ENCODE measurements at places on chromosomes 7 and 10.

GRCh38 chr7:49433794-49434193 lies 339.6 kb upstream of the VWC2 start:
- DNase-seq = no peak

GRCh38 chr7:236967-237366 lies 44.6 kb downstream of the FAM20C start:
- DNase-seq = no peak

DNA sequence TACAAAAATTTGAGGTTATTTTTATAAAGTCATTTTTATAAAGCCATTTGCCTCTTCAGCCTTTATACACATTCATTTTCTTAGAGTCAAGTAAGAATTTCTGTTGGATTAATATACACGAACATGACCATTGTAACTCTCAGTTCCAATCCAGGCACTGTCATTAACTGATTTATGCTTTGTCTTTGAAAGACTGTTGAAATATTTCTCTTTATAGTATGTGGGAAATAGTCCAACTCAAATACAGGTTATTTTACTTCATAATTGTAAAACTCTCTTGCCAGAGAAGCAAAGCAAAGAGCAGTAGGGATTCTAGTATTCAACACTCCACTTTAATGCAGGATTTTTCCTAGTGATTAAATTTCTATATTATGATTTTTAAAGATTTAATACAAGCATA lies 36.5 kb upstream of the PAPSS2 start:
- DNase-seq = no peak

DNA sequence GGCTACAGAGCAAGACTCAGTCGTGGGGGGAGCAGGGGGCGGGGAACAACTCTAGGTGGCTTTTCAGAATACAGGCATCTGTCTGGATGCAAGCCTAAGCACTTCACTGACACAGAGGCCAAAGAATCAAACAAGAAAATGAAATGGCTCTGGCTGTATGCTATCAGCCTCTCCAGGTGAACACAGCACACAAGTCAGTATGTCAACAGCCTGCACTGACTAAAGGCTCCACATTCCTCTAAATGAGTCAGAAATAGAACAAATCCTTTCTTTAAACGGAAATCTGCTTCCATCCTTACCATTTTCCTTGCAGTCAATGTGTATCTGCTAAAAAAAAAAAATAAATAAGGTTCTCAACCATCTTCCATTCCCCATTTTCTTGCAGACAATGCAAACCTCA lies 88.3 kb downstream of the ARMH3 start:
- no peak for DNase-seq

- DNase-seq = no peak
Measured at GRCh38 chr7:144937199-144937598, 101.3 kb upstream of the TPK1 start.

GRCh38 chr7:16587790-16588189 lies 57.8 kb downstream of the ANKMY2 start:
- no peak for DNase-seq

GRCh38 chr7:66539902-66540375 lies 88.7 kb upstream of the KCTD7 start:
- no peak for DNase-seq

- DNase-seq = no peak
Measured at GRCh38 chr10:99731306-99732032, 458 bp downstream of the COX15 start.

GRCh38 chr10:52616395-52616764 lies 156.2 kb downstream of the MBL2 start:
- DNase-seq = no peak

- DNase-seq = peak; percentile 61
Measured at GRCh38 chr10:67666416-67667034, 29.5 kb downstream of the CTNNA3 start.

DNA sequence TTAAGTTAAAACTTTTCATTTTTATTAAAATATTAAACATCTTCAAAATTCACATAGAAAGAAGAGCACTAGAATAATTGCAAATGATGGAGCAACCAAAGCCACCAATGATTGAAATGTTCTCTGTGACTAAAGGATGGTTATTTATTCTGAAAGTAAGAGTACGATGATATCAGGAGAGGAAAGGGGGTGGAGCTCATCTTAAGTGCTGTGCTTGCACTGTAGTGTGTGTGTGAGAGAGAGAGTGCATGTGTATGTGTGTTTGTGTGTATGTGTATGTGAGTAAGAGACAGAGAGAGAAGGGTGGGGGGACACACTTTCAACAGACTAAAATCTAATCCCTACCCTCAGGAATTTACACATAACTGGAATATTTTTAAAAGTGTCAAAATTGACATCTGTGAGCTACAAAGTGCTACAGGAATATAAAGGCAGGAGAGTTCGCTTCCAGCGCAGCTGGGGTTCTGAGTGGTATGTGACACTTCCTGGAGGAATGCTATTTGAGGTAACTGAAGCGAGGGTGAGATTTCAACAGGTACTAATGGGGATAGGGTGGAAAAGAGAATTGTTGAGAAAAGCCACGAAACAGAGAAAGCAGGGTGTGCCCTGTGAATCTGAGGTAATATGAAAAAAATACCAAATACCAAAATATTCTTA lies 57.2 kb upstream of the SMNDC1 start:
- no peak for DNase-seq

GRCh38 chr7:80369321-80369720 lies 142.5 kb downstream of the GNAT3 start:
- DNase-seq = peak; percentile 85

DNA sequence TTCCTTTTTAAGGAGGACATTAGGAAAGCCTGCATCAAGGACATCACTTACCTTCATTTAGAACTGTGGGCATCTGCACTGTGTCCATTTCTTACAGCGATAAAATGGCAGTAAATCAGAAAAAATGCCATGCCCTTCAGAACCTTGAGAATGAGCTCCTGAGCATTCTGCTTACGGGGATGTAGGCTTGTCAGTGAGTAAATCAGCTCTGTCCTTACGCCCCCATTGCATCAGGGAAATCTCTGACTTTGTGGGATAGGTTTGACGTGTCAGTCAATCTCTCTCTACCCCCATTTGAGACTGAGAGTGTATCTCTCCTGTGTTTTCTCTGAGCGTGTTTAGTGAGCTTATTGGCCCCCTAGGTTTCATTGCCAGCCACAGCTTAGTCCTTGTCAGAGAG lies 837.1 kb downstream of the LRMDA start:
- DNase-seq = no peak

DNA sequence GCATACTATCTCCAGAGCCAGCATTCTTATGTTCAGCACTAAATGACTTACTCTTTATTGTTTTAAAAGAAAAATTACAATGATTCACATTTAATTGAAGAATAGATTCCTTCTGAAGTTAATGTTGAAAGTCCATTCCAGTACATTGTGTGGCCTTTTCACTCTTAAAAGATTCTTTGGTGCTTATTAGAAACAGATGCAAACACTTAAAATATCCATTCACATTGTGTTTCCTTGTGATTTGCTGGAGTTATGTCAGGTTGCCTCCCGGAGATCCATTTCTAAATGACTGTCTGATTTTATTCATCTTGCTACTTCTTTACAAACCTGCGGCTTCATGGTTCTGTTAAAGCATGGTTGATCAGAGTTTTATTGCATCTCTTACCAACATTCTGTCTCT lies 152.8 kb downstream of the FOXP2 start:
- DNase-seq = no peak

- no peak for DNase-seq
Measured at GRCh38 chr7:135189961-135190360, 19.5 kb upstream of the CYREN start.

DNA sequence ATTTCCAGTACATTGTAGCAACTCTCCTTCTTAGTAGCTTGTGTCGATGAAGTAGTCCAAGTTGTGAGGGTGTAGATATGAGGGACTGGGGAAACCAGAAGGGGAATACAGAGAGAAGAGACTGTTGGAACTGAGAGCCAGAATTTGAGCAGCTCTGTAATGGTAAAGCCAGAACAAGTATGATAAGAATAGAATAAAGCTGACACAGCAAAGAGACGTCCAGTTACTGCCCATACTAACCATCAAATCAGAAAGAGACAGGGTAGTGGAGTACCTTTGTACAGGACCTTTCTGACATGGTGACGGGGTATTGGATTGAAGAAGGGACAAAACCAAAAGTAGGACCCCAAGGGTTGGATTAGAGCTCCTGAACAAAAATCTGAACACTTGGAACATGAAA lies 206.0 kb downstream of the SEMA3E start:
- no peak for DNase-seq

GRCh38 chr7:157265051-157265450 lies 71.8 kb upstream of the DNAJB6 start:
- no peak for DNase-seq

- DNase-seq = no peak
Measured at GRCh38 chr7:92635538-92635937, 45.3 kb upstream of the FAM133B start.

- DNase-seq = no peak
Measured at GRCh38 chr7:155324012-155324917, 26.6 kb downstream of the INSIG1 start.

- DNase-seq = peak; percentile 93
Measured at GRCh38 chr7:123633553-123633952, 22.1 kb upstream of the LMOD2 start.

- no peak for DNase-seq
Measured at GRCh38 chr7:90396420-90396819, 6.8 kb upstream of the CLDN12 start.

DNA sequence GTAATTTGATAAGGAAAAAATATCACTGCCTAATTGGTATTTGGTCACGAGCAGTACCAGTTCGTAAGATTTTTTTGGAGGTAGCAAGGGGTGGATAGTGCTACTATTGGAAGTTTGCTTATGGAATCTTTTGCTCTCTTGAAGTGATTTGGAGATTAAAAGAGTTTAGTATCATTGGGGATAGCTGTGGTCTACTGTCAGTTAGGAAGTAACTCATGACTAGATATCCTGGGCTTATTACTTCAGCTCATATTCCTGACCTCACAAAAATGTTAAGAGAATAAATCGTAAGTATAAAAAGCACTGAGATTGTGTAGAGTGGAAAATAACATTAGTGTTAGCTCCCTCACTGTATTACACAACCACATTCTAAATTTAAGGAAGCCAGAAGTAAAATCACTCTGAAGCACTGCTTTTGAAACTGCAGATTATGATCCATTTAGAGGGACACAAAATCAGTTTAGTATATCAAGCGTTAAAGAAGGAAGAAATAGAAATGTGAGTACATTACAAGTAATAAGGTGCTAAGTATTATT lies 22.6 kb downstream of the SGPL1 start:
- no peak for DNase-seq

- no peak for DNase-seq
Measured at GRCh38 chr10:125691160-125691981, 8.4 kb upstream of the TEX36 start.

DNA sequence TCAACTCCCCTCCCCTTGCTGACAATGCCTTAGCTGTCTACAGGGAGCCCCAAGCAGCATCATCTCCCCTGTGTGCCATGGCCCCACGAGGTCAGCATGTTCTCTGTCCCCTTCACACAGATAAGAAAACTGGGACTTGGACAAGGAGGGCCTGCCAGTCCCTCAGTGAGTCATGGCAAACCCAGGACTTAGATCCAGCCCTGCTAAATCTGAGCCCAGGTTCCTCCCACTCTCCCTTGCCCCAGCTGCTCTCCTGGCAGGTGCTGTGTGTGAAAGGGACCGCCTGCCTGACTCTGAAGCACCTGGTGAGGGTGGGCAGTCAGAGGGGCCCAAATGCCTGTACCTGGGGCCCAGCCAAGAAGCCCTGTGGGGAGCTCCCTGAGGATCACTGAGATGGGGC lies 7.4 kb downstream of the CRHR2 start:
- no peak for DNase-seq

GRCh38 chr10:68153473-68154210 lies 44.4 kb downstream of the MYPN start:
- peak; percentile 94 for DNase-seq

DNA sequence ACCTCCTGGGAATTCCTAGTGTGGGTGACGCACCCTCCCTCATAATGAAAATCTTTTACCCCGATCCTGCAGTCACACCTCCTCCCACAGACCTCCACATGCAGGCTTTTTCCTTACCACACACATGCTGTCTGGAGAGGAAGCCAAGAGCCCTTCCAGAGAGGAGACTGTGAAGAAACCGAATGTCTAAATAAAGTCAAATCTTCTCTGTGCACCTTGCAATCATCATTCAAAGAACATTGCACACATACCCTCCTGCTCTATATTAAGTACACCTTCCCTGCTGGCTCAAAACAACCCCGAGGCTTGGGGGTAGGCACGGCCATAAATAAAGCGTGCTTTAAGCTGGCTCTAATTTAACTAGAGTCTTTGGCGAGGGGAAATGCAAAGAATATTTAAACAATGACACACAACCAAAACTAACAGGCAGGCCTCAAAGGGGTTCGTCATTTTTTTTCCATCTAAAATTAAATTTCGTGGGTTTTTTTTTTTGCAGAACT lies 34.9 kb downstream of the CALML3 start:
- peak; percentile 57 for DNase-seq

- DNase-seq = peak; percentile 35
Measured at GRCh38 chr10:69757553-69758309, 44.0 kb upstream of the COL13A1 start.

GRCh38 chr10:78004215-78005026 lies 24.9 kb downstream of the POLR3A start:
- DNase-seq = no peak

GRCh38 chr10:101011517-101012423 lies 12.2 kb downstream of the LZTS2 start:
- no peak for DNase-seq

GRCh38 chr7:134851141-134851540 lies 71.7 kb downstream of the CALD1 start:
- no peak for DNase-seq

- no peak for DNase-seq
Measured at GRCh38 chr7:41786404-41786803, 83.5 kb upstream of the INHBA start.

- no peak for DNase-seq
Measured at GRCh38 chr7:41007351-41007751, 695.5 kb downstream of the INHBA start.

GRCh38 chr10:70651661-70652060 lies 20.6 kb upstream of the ADAMTS14 start:
- no peak for DNase-seq

GRCh38 chr7:155145477-155146255 lies 75.5 kb downstream of the HTR5A start:
- no peak for DNase-seq

DNA sequence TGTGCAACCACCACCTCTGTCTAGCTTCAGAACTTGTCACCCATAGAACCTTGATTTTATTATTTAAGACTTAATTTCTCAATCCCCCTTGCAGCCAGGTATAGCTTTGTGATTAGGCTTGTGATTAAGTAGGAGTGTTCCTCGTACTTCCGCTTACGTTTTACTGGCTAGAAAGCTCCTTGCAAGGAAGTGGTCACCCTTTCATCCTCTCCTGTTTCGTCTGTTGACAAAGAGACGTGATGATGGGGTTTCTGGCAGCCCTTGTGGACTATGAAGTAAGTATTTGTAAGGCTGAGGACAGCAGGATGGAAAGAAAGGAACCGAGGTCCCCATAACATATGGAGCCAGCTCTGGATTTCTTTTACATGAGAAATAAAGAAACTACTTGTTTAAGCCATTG lies 86.5 kb upstream of the KDM7A start:
- DNase-seq = no peak

GRCh38 chr7:22663721-22664120 lies 63.3 kb upstream of the IL6 start:
- peak; percentile 78 for DNase-seq

All from endothelial cell of umbilical vein (primary cell).